SHP77 treated with DMSO at 0.1 percent for 48 hours (cell line): ENCODE measurements at places on chromosomes 13 and 19.

GRCh38 chr13:37640499-37640898, 41.9 kb upstream of the POSTN start:
- peak; percentile 10 for DNase-seq

DNA sequence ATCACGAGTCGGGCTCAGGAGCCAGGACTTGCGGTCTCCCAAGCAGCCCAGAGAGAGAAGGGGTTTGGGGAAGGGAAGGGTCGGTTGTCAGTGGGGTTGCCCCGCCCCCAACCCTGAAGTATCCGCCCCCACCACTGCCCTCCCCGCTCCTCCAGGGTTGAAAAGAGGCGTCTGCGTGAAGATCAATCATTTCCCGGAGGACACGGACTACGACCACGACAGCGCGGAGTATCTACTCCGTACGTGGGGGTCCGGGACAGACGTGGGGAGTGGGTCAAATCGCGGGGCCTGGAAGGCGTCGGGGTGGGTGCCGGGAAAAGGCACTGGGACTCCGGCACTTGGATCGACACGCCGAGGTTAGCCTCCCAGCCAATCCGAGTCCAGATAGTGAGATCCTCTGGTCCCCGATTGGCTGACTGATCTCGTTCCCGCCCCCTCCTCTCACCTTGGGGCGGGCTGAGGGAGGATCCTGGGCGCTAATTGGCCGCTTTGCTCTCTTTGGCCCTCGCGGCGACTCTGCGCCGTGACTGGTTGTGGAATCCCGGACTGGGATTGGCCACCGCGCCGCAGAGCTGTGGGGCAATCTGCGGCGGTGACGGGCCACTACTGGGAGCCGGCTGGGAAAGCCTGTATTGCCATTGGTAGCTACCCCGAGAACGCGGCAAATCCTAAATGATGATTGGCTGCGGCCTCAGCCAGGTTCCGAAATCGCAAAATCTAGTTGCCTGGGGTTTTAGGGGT, 13.3 kb upstream of the CACNG6 start:
- DNase-seq = no peak

GRCh38 chr19:47107202-47107952, 6.2 kb downstream of the ZC3H4 start:
- DNase-seq = no peak

- no peak for DNase-seq
Measured at GRCh38 chr13:65768545-65768944, 1461.6 kb downstream of the PCDH9 start.

- no peak for DNase-seq
Measured at GRCh38 chr19:10092648-10093294, 6.7 kb downstream of the SHFL start.

DNA sequence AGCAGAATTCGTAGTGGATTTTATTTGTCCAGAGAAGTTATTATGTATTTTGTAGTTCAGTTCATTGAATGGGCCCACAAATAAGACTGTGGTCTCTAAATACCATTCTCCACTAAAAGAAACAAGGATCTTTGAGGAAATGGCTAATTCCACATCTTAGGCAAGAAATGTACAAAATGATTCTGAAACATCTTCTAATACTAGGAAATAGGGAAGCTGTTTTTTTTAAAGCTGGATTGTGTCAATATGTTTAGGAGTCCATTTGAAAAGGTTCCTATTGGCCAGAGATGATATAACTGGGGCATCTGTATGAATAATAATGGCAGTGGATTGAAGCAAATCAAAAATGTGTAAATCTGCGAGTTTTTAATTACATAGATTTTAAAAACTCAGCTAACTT, 88.5 kb upstream of the SIAH3 start:
- no peak for DNase-seq

DNA sequence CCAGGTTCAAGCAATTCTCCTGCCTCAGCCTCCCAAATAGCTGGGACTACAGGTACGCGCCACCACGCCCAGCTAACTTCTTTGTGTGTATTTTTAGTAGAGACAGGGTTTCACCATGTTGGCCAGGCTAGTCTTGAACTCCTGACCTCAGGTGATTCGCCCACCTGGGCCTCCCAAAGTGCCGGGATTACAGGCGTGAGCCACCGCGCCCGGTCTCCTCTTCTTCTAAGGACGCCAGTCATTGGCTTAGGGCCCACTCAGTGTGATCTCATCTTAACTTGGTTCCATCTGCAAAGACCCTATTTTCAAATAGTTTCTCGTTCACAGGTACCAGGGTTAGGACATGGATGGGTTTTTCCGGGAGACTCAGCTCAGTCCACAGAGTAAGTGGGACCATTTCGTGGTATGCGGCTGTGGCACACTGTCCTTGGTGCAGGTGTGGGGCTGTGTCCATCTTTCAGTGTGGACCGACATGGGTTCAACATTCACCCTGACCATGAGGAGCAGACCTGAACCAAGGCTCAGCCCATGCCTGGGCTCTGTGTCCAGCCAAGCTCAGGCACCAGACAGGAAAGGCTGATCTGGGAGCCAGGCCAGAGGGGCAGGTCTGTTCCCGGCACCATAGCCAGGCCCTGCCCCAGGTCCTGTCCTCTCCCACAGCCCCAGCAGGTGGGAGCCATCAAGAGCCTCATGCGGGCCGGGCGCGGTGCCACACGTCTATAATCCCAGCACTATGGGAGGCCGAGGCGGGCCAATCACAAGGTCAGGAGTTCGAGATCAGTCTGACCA, 2.8 kb upstream of the MKNK2 start:
- DNase-seq = no peak

DNA sequence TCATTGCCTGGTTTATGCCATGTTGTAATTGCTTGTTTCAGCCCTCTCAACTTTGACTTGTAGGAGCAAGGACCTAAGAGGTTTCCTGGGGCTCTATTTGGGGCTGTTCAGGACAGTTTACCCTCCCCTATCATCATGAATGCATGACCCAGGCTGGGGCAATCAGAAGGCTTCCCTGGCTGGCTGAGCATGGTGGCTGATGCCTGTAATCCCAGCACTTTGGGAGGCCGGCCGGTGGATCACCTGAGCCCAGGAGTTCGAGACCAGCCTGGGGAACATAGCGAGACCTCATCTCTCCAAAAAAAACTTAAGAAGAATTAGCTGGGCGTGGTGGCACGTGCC, 6.1 kb upstream of the LSM4 start:
- DNase-seq = no peak

- no peak for DNase-seq
Measured at GRCh38 chr13:111864566-111864965, 202.4 kb upstream of the SOX1 start.

GRCh38 chr19:41000310-41000737, 9.2 kb downstream of the CYP2B6 start:
- no peak for DNase-seq

DNA sequence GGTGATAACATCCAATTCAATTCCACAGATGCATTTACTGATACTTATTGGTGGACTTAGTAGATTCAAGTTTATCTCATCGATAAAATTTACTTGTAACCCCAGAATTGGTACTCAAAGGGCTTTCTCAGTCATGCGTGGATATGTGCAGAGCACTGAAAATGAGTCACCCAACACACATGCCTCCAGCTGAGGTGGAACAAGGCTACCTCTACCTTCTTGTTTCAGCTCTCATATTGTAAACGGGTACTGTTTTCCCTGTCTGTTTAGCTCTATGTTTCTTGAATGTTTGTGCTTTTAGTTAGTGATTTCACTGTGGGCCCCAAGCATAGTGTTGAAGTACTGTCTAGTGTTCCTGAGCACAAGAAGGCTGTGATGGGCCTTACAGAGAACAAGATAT, 1.5 kb downstream of the LRRC63 start:
- DNase-seq = no peak

DNA sequence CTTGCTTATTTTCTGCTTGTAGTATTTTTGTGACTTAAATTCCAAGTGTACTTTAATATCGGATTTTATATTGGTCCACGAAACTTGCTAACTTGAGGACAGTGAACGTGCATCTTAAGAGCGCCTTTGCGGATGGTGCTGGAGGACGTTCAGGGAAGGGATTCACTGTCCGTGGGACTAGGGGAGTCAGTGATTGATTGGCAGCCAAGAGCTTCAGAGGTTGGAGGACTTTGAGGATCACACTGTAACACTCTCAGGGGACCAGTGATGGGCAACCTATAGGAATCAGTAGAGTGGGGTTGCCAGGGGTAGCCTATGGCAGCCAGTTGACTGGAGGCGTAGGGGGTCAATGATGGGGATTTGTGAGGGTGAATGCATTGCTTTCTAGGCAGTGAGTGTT, 516 bp downstream of the ZNF175 start:
- DNase-seq = no peak

GRCh38 chr13:27970382-27971235, 1.5 kb upstream of the CDX2 start:
- no peak for DNase-seq

- DNase-seq = no peak
Measured at GRCh38 chr19:50897191-50897607, 14.0 kb downstream of the KLK4 start.

GRCh38 chr13:49368688-49369087, 75.2 kb downstream of the CAB39L start:
- no peak for DNase-seq

DNA sequence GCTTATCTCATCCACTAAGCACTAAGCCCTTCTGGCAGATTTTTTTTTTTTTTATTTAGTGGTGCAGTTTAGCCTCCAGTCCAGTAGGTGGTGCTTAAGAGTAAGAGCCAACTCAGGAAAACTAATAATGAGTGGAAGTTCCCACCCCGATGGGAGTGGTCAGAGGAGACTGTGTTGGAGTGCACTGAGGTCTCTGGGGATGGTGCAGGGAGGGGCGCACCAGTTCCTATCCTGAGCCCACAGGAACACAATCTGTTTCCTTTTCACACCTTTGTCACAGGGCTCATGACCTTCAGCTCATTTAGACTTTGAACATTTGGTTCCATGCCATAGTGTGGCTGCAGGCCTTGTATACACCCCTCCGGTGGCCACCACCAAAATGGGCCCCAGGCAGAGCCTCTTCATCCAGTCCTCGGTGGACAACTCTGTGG, 367.4 kb downstream of the SPRY2 start:
- no peak for DNase-seq

DNA sequence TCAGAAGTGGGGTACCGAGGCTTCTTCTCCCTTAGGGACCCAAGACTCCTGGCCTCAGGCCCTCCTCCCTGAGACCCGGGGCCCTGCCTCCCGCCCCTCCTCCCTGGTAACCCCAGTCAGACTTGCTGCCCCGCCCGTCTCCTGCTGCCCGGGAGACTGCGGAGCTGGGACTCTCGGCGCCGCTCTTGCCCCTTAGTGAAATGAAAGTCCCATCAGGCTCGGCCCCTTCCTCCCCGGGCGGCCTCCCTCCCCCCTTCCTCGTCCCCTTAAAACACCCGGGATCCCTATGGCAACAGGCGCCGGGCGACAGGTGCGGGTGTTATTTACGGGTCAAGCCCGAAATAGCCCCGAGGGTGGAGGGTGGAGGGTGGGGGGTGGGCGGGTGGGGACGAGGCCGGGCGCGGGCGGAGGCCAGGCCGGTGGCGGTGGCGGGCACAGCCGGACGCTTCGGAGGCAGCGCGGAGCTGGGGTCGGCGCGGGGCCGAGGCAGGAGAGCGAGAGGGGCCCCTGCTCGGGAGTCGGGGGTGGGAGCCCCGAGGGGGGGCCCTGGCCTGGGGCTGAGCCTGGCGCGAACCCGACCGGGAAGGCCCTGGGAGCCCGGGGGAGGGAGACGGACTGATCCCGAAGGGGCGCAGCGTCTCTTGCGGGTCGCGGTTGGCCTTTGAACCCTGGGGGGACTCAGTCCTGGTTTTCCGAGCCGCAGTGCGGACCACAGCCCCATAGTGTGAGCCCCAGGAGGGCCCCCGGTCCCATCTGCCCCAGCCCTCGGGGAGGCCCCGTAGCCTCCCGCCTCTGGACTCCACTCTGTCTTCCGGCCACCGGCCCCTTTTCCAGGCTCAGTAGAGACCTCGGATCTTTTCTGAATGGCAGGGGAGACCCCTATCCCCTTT, at the start of gene CACNG6:
Gene CACNG6, plus strand, starts transcription at position 414 of the 890 bp plus-strand sequence. CDS start 1,241 bp downstream, outside the sequence.
- DNase-seq = no peak

DNA sequence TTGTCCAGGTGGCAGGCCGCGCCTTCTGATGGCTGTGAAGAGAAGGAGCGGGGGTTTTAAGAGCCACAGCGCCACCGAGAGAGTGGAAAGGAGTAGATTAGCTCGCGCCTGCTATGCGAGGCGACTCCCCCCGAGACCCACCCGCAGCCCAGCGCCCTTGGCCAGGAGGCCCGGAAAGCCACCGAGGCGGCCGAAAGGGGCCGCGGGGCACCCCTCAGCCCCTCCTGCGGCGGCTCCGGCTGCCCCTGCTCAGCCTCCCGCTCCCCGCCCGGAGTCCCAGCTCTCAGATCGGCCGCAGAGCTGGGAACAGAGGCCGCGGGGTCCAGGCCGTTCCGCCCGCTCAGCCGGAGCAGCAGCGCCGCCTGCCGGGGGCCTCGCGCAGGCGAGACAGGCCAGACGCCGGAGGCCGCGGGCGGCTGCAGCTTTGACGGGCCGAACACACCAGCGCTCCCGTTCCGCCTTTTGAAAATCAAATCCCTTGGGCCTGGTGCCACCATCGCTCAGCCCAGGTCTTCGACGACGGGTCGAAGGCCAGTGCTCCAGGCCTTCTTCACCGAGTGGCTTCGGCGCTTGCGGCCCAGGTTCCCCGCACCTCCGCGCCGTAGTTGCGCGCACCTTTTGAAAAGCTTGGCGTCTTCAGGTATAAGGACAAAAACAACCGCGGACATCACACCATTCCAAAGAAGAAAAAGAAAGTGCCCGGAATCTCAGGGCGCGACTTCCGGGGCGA, 15.3 kb downstream of the CDX2 start:
- peak; percentile 52 for DNase-seq

GRCh38 chr19:47507924-47508553, 6.8 kb downstream of the NAPA start:
- DNase-seq = no peak

- no peak for DNase-seq
Measured at GRCh38 chr13:93859716-93860115, 619.8 kb downstream of the DCT start.

- no peak for DNase-seq
Measured at GRCh38 chr13:40254394-40254793, 412.0 kb downstream of the FOXO1 start.

DNA sequence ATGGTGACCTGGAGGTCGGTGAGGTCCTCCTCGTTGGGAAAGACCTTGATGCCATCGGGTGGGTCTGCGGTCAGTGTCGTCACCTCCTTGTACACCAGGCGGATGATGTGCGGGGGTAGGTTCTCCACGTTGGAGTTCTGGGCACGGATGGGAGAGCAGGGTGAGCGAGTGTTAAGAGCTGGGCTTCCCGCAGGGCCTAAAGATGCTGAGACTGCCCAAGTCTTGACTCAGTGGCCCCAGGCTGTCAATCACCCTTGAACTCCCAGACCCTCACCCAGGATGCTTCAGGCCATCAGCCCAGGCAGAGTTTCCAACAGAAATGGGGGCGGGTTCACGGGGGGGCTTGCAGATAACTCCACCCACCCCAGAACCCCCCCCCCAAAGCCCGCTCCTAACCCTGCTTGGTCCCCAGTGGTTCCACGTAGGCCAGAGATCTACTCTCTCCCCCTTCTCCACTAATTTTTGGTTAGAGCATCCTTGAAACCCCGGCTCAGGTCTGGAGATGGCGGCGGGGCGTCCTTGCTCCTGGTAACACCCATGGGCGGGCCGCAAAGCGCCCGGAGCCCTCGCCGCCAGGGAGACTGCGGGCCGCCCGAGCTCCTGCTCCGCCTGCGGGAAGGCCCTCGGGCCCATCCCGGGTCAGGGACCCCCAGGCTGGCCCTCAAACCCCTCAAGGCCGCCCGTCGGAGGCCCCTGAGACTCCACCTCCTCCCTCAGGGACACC, 600 bp downstream of the UBE2S start:
- no peak for DNase-seq
